ENCODE measurements at places on chromosomes 6 and 20. TPM values are rescaled to one million over a fixed set of nuclear protein-coding genes. Genes with fewer than 3 reads are reported as not detected.
A peak's percentile ranks its signal among the peaks of the same experiment; 100 is the strongest.

DNA sequence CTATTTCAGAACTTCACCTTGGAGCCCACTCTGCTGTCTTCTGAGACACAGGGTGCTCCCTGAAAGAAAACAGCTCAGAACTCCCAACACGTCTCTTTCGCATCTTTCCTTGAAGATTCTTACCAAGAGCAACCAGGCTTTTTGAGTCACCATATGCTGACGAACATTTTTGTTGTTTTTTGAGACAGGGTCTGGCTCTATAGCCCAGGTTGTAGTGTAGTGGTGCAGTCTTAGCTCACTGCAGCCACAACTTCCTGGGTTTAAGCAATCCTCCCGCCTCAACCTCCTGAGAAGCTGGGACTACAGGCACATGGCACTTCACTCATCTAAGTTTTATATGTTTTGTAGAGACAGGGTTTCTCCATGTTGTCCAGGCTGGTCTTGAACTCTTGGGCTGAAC is 68.5 kb downstream of the TRMT11 start:
- H3K36me3 ChIP-seq = no peaks in the 10 kb centered on the region
- no peaks in the 10 kb centered on the region for H3K27me3 ChIP-seq
- no peak for DNase-seq

- H3K4me1 ChIP-seq = no peaks in the 10 kb centered on the region
- no peak overlapping the region for H3K27ac ChIP-seq
- no peaks in the 10 kb centered on the region for H3K36me3 ChIP-seq
- no peak overlapping the region for H3K4me3 ChIP-seq
- no peak for DNase-seq
These were observed 87.9 kb downstream of the THBS2 start for GRCh38 chr6:169165561-169166300.

DNA sequence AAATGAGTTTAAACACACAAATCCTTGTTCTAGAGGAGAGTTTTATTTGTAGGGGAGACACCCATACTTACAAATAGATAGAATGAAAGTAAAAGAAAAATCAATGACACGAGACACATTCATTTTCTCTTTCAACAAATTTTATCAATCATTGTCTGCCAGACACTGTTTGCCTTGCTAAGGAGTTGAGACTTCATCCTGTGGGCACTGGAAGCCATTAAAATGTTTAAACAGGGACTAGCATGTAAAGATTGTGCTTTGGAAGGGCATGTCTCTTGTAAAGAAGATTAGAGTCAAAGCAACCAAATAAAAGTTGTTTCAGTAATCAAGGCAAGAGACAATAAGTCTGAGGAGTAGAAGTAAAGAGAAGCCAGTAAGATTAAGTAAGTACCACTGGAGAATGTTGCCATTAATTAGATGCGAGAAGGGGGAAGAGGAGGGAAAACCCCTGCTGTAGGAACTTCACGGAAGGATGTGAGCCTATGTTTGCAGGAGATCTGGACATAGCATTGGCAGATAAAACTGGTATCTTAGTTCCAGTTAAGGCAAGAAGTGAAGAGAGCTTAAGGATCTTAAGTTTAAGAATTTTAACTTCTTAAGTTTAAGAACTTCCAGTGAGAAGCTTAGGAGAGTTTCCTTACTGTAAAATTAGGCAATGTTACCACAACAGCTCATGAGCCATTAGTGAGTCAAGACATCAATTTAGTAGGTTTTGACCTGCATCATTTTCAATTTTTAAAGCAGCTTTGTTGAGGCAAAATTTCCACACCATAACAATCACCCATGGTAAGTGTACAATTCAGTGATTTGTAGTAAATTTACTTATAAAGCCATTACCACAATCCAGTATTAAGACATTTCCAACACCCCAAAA is 117.0 kb upstream of the UST start:
- peaks cover 3% of the 10 kb centered on the region for H3K27me3 ChIP-seq
- no peaks in the 10 kb centered on the region for H3K4me1 ChIP-seq
- DNase-seq = no peak
- no peaks in the 10 kb centered on the region for H3K36me3 ChIP-seq

DNA sequence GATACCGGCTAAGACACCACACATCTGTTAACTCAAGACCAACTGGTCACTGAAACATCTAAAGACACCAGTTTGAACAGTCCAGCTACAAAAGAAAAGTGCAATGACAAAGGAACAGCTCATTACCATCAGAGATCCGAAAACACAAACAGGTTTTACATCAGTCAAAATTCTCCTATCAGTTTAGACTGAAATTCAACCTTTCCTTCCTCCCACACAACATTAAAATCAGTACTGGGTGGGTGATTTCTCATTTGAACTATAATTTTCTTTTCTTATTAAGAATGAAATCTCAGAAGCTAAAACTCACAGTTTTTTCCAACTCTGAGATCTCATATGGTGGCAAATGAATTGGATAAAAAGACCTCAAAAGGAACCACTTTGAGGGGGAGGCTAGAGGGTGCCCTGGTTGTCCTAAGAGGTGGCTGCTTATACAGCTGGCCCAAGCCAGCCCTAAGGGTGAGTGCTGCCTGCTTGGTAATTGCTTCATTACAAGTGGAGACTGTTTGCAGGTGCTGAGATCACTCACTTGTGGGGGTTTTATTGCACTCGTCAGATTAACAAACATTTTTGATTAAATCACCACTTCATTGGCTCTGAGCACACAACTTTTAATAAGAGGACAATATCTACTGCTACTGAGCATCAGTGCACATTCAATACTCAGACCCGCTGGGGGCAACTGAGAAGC is 4.3 kb downstream of the CCDC167 start:
- no peak overlapping the region for H3K4me3 ChIP-seq
- H3K27me3 ChIP-seq = no peaks in the 10 kb centered on the region
- H3K27ac ChIP-seq = no peak overlapping the region

DNA sequence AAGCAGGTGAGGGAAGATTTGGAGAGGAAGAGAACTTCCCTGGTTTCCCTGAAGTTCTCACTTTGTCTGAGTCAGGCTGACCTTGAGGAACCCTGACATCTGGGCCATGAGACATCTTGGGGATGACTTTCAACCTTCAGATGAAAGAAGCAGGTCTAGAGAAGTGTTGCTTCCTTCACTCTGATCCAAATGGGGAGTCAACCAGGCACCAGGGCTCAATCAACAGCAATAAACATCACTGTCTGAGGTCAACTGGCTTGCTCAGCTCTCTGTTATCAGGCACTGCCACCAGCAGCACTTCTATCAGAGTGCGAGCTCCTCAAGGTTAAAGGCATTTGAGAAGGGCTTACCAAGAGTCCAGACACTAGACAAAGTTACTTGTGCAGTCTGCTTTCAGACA is 6.3 kb downstream of the ACOT8 start:
- no peaks in the 10 kb centered on the region for H3K27me3 ChIP-seq
- no peak overlapping the region for H3K4me3 ChIP-seq
- H3K4me1 ChIP-seq = peaks cover 17% of the 10 kb centered on the region
- DNase-seq = no peak

DNA sequence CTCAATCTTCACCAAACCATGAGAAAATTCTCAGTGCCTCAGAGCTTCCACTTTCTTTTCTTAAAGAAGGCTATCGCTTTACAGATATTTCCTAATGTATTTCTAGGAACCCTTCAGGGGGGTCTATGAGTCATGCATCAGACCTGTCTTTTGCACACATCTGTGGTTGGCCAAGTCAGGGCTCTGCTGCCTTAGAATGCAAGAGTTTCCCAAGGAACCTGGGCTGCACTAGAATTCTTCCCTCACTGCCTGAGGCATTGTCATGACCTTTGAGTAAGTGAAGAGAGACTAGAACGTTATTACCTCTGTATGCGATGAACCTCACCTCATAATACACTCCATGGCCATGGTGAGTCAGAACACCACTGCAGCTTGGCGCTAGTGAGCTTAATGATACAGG is 365.0 kb upstream of the ID4 start:
- H3K4me1 ChIP-seq = no peaks in the 10 kb centered on the region
- H3K27ac ChIP-seq = no peak overlapping the region
- DNase-seq = no peak
- no peaks in the 10 kb centered on the region for H3K36me3 ChIP-seq
- no peaks in the 10 kb centered on the region for H3K27me3 ChIP-seq
- no peak overlapping the region for H3K4me3 ChIP-seq

DNA sequence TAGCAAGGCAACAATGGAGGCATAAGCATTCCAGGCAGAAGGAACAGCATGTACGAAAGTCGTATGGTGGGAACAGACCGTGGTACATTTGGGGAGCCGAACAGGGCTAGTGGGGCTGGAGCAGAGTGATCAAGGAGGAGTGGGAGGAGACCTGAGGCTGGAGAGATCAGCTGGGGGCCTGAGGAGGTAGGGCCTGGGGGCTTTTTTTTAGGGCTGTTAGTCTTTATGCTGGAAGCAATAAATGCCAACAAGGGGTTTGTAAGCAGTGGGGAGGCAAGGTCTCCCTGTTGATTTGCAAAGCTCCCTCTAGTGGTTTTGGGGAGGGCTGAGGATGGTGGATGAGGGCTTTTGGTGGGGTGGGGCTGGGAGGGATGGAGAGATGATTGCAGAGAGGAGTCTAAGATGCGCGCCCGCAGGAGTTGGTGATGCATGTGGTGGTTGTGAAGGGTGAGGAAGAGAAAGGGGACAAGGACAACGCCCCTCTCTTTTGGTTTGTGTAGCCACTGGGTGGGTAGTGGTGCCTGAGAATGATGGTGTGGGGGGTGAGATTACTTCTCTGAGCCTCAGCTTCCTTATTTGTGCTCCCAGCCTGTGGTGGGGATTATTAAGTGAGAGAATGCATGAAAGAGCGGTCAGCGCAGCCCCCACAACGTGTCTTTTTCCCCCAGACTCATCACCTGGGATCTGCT is 74.1 kb upstream of the TOX2 start:
- H3K27ac ChIP-seq = peak overlapping the region; percentile 3
- peak; percentile 48 for DNase-seq
- H3K4me1 ChIP-seq = peaks cover 62% of the 10 kb centered on the region
- H3K4me3 ChIP-seq = no peak overlapping the region
- no peaks in the 10 kb centered on the region for H3K36me3 ChIP-seq

- peaks cover 5% of the 10 kb centered on the region for H3K27me3 ChIP-seq
- H3K36me3 ChIP-seq = no peaks in the 10 kb centered on the region
- peak; percentile 28 for DNase-seq
- no peak overlapping the region for H3K4me3 ChIP-seq
- no peak overlapping the region for H3K27ac ChIP-seq
- H3K4me1 ChIP-seq = no peaks in the 10 kb centered on the region
These were observed 31.3 kb downstream of the KCNK15 start for GRCh38 chr20:44776980-44777379.

The ABHD16B gene
- not detected for total RNA-seq

The HLA-DQB1 gene
- total RNA-seq = 24.1 TPM

The RNF39 gene
- total RNA-seq = not detected

Data from activated CD4-positive, alpha-beta T cell treated with anti-CD3 and anti-CD28 coated beads, Interleukin-2, amount 10 ng/mL, durations not matched to agents 7 days and 5 days (primary cell).